Camera-type eye (tissue), 1 donor: ENCODE measurements at places on chromosomes 4 and X. TPM values are rescaled to one million over a fixed set of nuclear protein-coding genes. Genes with fewer than 3 reads are reported as not detected.

Gene NKX1-1
- not detected for total RNA-seq

Gene LPAR4
- total RNA-seq, result 7.6 TPM

Gene MID1IP1
- 28.1 TPM for total RNA-seq

Gene MAGEC1
- not detected for total RNA-seq

Gene KCNIP4
- 16.3 TPM for total RNA-seq

Gene PAPSS1
- 72.8 TPM for total RNA-seq

Gene TGIF2LX
- total RNA-seq, result not detected

Gene CYSLTR1
- total RNA-seq, result 5.2 TPM

Gene PPP2R2C
- 10.1 TPM for total RNA-seq

Gene L1CAM
- total RNA-seq, result 57.3 TPM

Gene LAS1L
- total RNA-seq, result 22.8 TPM

Gene DSPP
- 0.05 TPM for total RNA-seq

Gene NKAP
- total RNA-seq, result 11.0 TPM

Gene TLR10
- total RNA-seq, result 0.71 TPM

Gene KLHL2
- total RNA-seq, result 25.5 TPM

Gene DCAF4L1
- total RNA-seq, result 0.16 TPM

Gene HMX1
- 63.0 TPM for total RNA-seq

Gene UGT2B17
- total RNA-seq, result not detected

Gene SNCA
- total RNA-seq, result 57.5 TPM

Gene RPL10
- 5,669 TPM for total RNA-seq

Gene NXF3
- total RNA-seq, result not detected

Gene RGN
- 11.4 TPM for total RNA-seq

Gene CHRDL1
- 36.6 TPM for total RNA-seq

Gene SCRG1
- total RNA-seq, result 0.60 TPM

Gene ADRA2C
- 8.5 TPM for total RNA-seq

Gene NIPAL1
- total RNA-seq, result 35.3 TPM

Gene NWD2
- total RNA-seq, result 9.1 TPM

Gene KLHL13
- 36.2 TPM for total RNA-seq

Gene ZNF711
- total RNA-seq, result 71.6 TPM

Gene F11
- total RNA-seq, result 0.44 TPM

Gene STAP1
- 0.44 TPM for total RNA-seq

Gene ITIH6
- total RNA-seq, result 0.11 TPM

Gene CXCL1
- total RNA-seq, result 2.7 TPM

Gene LAP3
- total RNA-seq, result 60.1 TPM

Gene HMGN5
- total RNA-seq, result 8.7 TPM

Gene PFKFB1
- not detected for total RNA-seq

Gene ADGRG4
- not detected for total RNA-seq

Gene GPC3
- total RNA-seq, result 64.9 TPM

Gene ODAPH
- not detected for total RNA-seq

Gene RHOH
- 1.8 TPM for total RNA-seq
